ENCODE measurements at places on chromosomes 4 and X.
A peak's percentile ranks its signal among the peaks of the same experiment; 100 is the strongest.

- DNase-seq, result no peak
Measured at GRCh38 chrX:132918523-132918922, 39.9 kb downstream of the HS6ST2 start.

DNA sequence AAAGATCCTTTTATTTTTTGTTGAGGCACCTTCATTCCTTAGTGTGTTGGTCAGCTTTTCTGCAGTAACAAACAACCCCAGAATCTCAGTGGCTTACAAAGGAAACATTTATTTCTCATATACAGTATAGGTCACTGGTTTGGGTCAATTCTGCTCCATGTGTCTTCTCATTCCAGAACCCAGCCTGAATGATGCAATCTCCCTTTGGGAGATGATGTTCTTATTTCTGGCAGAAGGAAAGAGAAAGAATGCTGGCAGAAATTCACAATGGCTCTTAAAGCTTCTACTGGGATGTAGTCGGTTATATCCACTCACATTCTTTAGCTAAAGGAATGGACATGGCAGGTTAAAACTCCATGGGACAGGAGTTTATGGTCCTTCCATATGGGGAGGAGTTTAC is 42.3 kb downstream of the IDS start:
- DNase-seq, result peak; percentile 41

GRCh38 chrX:10656214-10656613 is 35.8 kb upstream of the MID1 start:
- DNase-seq, result no peak

DNA sequence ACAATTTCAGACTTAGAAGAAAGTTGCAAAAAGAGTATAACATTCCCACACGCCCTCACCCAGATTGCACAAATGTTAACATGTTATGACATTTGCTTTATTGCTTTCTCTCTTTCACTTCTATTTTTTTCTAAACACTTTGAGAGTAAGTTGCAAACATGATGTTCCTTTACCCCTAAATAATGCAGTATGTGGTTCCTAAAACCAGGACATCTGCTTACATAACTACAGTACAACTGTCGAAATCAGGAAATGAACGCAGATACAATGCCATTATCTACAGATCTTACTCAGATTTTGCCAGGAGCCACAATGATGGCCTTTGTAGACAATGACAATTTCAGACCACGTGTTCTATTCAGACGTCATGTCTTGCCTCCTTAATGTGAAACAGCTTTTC is 22.4 kb downstream of the SH3TC1 start:
- DNase-seq, result peak; percentile 18

- no peak for DNase-seq
Measured at GRCh38 chr4:142372530-142373260, 473.4 kb downstream of the INPP4B start.

- DNase-seq, result no peak
Measured at GRCh38 chrX:101385795-101386541, at the start of gene BTK. TSS of gene BTK (minus strand) at chrX:101386191. CDS start at chrX:101375284, 10,907 bp downstream.

DNA sequence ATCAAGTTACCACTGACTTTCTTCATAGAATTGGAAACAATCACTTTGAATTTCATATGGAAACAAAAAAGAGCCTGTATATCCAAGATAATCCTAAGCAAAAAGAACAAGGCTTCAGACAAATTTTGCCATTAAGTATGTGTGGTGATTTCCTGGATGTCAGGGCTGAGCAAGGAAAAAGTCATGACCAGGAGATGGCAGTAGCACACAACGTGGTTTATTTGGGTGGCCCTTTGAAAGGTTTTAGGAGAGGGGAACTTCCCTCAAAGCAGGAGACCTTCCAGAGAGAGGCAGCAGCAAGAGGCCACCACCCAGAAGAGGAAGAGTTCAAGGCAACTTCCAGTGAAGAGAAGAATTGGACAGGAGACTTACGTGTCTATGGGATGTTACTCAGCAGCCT is 18.1 kb upstream of the ZXDB start:
- DNase-seq, result no peak

GRCh38 chr4:90122355-90122748 is 4.8 kb upstream of the CCSER1 start:
- no peak for DNase-seq

- DNase-seq, result no peak
Measured at GRCh38 chr4:142307857-142308256, 538.2 kb downstream of the INPP4B start.

- DNase-seq, result no peak
Measured at GRCh38 chr4:18069810-18070209, 48.3 kb upstream of the LCORL start.

DNA sequence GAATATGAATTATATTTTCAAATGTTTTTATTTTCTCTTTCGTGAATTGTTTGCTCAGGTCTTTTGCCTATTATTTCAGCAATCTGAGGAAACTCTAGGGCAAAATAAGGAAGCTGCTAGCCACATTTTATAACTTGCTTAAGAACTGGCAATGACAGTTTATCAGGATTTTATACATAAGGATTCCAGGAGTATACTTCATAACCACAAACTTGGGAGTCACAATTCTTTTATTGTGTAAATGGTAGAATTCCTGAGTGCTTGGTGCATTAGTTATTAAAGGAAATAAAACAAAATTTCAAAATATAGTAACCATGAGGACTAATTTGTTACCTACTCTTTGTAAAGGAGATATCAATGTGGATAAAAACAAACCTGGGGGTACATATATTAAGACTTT is 54.4 kb downstream of the PALLD start:
- peak; percentile 73 for DNase-seq

DNA sequence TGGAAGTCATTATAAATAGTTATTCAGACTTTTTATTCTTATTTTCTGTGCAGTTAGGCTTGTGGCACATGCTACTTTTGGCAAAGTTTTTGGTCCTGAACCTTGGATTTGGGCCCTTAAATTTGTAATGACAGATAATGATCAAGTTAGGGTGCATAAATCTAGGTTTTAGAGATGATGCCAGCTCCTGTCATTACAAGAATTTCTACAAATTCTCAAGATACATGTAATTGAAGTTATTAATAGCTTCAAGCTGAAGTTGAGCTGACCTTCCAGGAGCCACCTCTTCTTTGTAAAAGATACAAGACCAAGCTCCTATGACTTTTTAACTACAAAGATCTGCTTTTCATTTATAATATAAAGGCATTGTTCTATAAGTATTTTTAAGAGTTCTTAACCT is 255.6 kb upstream of the UGT8 start:
- no peak for DNase-seq

DNA sequence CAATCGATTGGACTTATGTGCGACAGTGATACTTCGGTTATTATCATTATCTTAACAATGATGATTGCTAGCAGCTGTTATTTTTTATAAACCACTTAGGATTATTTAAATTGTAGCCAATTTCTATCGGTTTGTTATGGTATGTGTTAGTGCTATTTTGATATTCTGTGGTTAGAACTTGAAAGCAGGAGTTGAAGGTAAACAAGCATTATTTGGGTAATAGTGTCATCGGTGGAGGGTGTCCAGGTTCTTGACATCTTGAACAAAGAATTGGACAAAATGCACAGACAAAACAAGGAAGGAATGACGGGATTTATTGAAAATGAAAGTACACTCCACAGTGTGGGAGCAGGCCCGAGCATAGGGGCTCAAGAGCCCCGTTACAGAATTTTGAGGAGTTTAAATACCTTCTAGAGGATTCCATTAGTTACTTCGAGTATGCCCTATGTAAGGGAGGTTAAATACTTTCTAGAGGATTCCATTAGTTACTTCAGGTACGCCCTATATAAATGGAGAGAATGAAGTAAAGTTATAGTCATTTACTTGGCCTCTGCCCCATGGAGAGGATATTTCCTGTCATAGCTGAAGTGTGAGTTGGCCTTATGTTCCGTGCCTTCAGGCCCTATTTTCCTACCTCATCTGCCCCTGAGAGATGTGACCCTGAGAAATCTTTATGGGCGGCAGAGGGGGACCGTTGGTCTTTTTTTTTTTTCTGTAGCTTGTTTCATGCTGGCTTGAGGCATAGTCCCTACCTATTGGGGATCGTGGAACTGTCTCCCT is 13.1 kb downstream of the MOB1B start:
- DNase-seq, result no peak

- peak; percentile 57 for DNase-seq
Measured at GRCh38 chrX:2608638-2609430, 82.3 kb upstream of the CD99 start.

- DNase-seq, result peak; percentile 8
Measured at GRCh38 chr4:99248714-99249113, 29.7 kb upstream of the ADH6 start.

DNA sequence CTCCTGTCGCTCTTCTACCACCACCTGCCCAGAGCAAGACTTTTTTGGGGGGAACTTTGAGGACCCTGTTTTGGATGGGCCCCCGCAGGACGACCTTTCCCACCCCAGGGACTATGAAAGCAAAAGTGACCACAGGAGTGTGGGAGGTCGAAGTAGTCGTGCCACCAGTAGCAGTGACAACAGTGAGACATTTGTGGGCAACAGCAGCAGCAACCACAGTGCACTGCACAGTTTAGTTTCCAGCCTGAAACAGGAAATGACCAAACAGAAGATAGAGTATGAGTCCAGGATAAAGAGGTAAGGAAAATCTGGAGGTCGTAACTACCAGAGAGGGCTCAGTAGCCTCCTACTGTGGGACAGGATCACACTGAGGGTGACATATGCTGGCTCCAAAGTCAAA is 364.5 kb downstream of the MAPK10 start:
- no peak for DNase-seq

- DNase-seq, result no peak
Measured at GRCh38 chr4:79827283-79827682, 245.7 kb downstream of the ANTXR2 start.

- no peak for DNase-seq
Measured at GRCh38 chr4:4945829-4946228, 73.4 kb downstream of the CYTL1 start.
